ENCODE measurements at places on chromosomes 13 and 19.
A peak's percentile ranks its signal among the peaks of the same experiment; 100 is the strongest.

DNA sequence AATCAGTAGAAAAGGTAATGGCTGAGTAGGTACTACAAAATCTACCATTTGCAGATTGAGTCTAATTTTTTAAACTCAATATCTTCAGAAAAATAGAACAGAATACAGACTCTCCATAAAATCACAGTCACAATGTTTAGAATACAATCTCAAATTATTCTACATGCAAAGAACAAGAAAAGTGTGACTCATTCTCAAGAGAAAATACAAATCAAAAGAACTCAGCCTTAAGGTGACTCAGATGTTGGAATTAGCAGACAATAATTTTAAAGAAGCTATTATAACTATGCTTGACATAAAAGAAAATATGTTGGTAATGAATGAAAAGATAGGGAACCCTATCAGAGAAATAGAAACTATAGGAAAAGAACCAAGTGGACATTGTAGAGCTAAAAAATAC is 78.9 kb downstream of the RXFP2 start:
- no peak for DNase-seq

- DNase-seq, result no peak
Measured at GRCh38 chr19:5572556-5573286, 5.0 kb upstream of the TINCR start.

DNA sequence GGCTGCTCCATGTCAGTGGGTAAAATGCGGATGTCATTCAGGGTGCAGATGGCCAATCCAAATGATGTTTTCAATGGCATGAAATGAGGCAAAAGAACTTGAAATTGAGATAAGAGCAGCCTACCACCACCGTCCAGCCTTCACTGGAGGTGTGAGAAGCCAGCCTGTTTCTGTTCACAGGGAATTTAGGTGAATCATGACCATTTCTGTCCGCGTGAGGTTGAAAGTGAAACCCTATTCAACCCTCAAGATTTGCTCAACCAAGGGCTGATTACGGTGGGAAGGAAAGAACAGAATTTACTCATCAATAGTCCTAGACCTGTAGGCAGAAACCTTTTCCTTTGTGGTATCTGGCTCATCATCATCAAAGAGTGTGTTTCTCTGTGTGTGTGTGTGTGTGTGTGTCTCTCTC is 370.7 kb downstream of the COG6 start:
- DNase-seq, result peak; percentile 43

GRCh38 chr13:104086759-104087158 is 1020.5 kb upstream of the SLC10A2 start:
- no peak for DNase-seq

DNA sequence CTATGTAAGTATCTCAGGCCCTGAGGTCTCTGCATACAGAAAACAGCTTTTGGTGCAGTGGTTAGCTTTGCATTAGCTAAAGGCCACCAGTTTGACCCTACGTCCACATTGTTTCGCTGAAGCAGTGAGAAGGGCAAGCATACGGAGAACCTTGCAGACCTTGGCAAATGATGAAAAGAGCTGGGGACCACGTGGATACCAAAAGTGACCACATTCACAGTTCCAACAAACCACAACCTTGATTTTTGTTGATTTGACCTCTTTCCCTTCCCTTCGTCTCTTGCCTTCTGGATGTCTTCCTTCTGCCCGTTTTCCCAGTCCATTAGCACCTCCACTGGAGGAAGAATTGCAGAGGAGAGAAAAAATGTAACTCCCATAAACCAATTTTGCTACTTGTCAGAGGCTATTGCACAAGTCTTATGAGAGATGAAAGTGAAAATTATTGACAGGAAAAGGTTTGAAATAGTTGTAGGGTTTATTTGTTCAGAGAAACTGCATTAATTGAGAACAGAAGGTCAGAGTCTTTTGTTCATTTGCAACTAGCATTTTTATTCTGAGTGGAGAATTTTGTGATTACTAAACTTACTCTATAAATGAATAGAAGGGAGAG is 293.9 kb upstream of the HTR2A start:
- DNase-seq, result no peak

DNA sequence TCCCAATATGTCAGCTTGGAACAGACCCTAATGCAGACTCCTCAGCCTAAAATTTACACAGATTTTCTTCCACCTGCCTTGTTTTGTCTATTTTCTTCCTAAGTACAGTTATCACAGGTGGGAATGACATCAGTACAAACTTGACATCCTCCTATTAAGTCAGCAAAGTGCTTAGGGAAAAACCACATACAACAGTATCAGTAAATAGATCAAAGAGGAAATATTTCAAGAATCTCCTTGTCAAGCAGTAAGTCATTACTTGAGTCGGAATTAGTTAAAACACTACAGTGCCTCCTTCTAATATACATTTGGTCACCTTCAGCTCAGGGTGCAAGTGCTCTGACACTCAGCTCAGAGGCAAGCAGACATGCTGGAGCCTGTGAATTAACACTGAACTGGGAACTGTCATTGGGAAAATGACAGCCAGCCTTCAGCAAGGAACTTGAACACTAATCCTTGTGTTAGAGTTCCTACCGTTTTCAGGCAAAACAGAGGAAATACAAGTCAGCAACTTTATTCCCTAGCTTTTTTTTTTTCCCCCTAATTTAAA is 394.3 kb upstream of the HTR2A start:
- DNase-seq, result no peak

DNA sequence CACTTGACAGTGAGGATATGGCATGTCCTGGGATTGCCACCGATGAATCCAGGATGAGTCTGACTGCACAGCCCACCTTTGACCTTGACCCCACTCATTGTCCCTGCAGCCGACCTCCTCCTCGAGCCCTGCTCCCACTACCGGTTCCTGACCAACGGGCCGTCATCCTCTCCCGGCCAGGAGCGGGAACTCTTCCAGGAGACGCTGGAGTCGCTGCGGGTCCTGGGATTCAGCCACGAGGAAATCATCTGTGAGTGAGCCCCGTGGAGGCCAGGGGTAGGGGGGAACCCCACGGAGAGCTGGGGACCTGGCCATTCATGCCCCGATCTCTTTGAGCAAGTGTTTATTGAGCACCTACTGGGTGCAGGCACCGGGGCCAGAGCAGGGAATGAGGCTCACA is 28.4 kb downstream of the MYH14 start:
- DNase-seq, result no peak

GRCh38 chr13:75445717-75446499 is 36.1 kb downstream of the TBC1D4 start:
- no peak for DNase-seq

DNA sequence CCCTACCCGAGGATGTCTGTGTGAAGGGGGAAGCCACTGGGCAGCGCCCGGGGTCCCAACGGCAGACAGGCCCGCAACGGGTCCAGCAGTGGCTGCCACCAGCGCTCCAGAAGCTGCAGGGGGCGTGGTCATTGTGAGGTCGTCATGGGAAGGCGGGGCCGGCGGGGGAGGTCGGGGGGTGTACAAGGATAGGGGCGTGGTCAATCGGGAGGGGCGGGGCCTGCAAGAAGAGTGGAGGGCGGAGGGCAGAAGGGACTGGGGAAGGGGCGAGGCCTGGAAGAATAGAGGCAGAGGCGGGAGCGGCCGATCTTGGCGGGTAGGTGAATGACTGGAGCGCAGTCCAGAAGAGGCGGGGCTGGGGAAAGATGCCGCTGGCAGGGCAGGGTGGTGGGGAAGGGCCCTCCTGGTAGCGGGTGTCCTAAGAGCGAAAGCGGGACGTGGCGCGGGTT is 4.4 kb downstream of the FUZ start:
- peak; percentile 88 for DNase-seq

GRCh38 chr13:66534561-66534960 is 695.6 kb downstream of the PCDH9 start:
- DNase-seq, result no peak

- no peak for DNase-seq
Measured at GRCh38 chr13:51000571-51001260, 91.1 kb downstream of the RNASEH2B start.

DNA sequence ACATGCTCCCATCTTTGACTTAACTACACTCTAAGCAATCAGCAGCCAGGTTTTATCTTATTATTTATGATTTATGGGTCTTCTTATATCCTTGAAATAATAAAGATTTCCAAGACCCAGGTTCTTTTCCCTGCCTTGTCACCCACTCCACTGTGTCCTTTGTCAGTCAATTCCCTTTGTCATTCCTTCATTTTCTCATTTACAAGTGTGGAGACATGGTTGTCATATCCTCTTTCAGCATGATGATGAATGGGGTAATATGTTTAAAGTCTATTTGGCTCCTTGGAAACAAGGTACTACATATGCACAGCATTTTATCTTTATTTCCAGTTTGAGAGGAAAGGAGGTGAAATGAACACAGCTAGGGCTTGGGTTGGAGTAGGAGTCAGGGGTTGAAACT is 521.8 kb downstream of the LMO7 start:
- DNase-seq, result no peak

- no peak for DNase-seq
Measured at GRCh38 chr13:51589793-51590192, 5.5 kb downstream of the WDFY2 start.

- no peak for DNase-seq
Measured at GRCh38 chr19:57803594-57804325, 11.0 kb downstream of the ZNF552 start.

DNA sequence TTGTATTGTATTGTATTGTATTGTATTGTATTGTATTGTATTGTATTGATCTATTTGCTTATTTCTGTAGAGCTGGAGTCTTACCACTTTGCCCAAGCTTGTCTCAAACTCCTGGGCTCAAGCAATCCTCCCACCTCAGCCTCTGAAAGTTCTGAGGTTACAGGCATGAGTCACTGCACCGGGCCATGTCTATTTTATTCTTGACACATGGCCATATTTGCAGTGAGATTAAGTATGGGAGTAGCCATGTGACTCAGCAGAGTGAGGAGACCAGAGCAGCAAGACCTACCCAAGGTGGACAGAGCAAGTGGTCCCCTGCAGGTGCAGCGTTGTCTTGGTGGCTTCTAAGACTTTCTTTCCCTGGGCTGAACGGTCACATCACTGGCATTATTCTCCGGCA is 49.1 kb upstream of the UBAC2 start:
- no peak for DNase-seq

- no peak for DNase-seq
Measured at GRCh38 chr13:33108620-33109019, 92.4 kb downstream of the KL start.

GRCh38 chr19:48186015-48186414 is 15.5 kb downstream of the ZSWIM9 start:
- DNase-seq, result no peak

GRCh38 chr13:93847162-93847561 is 620.6 kb downstream of the GPC6 start:
- no peak for DNase-seq

DNA sequence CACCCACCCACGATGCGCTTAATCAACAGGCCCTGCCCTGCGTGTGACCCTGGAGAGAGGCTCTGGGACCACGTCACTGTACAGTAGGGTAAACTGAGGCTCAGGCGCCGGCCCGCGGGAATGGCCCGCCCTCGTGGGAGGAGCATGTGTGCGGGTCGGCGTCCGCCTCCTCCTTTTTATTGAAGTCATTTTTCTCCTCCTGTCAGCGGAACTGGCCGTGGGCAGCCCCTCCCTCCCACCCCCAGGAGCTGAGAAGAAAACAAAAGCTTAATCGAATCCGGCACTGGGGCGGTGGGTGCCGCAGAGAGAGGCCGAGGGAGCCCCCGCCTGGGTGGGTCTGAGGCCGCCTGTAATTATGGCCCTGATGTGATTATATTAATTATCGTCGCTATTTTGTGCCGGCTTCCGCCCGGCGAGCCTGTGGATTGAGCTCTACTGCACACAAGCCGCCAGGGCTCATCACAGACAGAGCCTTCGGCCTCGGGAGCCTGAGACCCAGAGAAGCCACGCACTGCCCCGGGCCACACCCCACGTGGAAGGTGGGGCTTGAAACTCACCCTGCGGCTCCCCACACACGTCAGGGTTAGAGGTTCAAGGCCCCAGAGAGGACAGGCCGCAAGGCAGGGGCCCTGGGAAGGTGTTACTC is 7.0 kb downstream of the C2CD4C start:
- no peak for DNase-seq

GRCh38 chr19:4914736-4915501 is 5.6 kb downstream of the UHRF1 start:
- DNase-seq, result peak; percentile 71

- DNase-seq, result no peak
Measured at GRCh38 chr13:46032341-46032740, 20.2 kb downstream of the ZC3H13 start.

GRCh38 chr19:35044317-35045117 is 3.0 kb downstream of the HPN start:
- DNase-seq, result peak; percentile 57

- DNase-seq, result no peak
Measured at GRCh38 chr13:65656740-65657329, 1573.3 kb downstream of the PCDH9 start.

DNA sequence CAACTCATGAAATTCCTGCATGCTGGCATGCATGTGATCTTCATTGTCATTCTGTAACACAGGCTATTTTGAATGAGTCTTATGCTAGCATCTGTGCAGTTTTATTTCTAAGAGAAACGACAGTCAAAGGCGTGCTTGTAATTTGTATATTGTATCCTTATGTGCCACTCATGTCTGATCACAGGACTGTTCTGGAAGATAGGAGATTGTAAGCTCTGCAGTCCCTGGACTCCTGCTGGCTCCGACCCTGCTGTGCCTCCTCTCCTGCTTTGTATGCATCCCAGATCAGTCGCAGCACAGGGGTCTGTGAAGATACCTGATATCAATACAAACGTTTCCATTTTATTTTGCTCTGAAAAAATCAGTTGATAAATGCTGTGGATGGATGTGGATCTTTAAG is 653.1 kb downstream of the LIG4 start:
- no peak for DNase-seq

GRCh38 chr13:20696073-20696472 is 7.4 kb upstream of the IL17D start:
- no peak for DNase-seq

DNA sequence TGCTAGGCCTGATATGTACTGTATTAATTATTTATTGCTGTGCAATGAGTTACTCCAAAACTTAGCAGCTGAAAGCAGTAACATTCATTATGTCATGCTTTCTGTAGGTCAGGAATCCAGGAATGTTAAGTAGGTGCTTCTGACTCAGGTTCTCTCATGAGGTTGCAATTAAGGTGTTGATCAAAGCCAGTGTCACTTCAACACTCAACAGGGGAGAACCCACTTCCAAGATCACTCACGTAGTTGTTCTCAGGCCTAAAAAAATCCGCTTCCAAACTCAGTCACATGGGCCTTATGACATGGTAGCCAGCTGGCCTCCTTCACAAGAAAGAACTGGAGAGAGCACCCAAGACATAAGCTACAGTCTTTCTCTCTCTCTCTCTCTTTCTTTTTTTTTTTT is 211.1 kb upstream of the NBEA start:
- DNase-seq, result no peak

GRCh38 chr13:44802491-44802890 is 186.8 kb downstream of the NUFIP1 start:
- DNase-seq, result no peak

DNA sequence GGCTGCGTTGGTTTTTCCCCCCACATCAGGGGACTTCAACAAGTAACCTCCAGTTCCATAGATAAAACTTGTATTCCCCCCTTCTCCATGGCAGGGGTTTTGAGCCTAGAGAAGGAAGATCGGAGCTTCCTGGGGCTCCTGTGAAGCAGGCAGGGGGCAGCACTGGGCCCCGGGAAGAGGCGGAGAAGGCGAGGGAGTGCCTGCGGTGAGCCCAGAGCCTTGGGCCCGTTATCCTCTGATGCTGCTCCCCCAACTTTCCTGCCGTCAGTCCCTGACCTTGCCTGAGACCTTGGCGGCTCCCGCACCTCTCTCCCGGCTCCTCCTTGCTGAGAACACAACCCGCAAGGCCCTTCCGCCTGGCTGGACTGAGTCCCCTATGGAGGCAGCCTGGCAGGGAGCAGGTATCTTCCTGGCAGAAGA is 2.5 kb downstream of the LIPE start:
- DNase-seq, result no peak

All from stimulated activated CD4-positive, alpha-beta T cell treated with anti-CD3 and anti-CD28 coated beads, Interleukin-4, amount 100 ng/mL, for 1 hour (primary cell).